T-helper 1 cell (primary cell): ENCODE measurements at places on chromosomes 2 and 18.

DNA sequence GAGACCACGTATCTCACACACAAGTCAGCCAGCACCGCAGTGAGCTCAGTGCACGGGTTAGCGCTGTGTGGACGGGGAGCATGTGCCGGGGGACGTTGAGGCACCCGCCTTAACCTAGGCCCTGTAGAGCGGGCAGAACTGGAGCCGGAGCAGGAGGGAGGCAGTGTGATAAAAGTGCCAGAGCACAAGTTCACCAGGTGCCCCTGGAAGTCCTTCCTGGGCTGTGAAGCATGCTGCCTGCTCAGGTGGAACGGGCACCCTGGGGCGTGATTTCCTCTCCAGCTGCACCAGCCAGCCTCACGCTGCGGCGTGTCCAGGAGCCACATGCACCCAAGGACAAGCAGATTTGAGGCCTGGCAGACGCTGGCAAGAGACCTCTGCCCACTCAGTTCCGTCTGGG is 50.3 kb downstream of the ITGB1BP1 start:
- no peak for DNase-seq

DNA sequence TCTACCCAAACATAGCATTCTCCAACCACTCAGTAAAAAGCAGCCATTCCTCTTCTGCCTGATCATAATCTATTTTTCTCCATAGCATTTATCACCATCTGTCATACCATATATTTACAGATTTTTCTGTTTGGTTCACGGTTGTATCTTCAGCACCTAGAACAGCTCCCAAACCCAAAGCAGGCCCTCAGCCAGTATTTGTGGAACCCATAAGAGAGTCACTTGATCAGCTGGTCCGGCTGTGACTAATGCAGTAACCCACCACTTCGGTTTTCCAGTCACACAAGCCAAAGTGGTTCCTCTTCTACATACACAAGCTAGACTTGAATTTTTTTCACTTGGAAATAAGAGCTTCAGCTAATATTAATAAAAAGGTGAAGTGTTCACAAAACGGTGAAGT is 511.6 kb upstream of the CELF4 start:
- no peak for DNase-seq

- DNase-seq, result no peak
Measured at GRCh38 chr2:216692636-216693413, 2.5 kb downstream of the IGFBP5 start.

- DNase-seq, result no peak
Measured at GRCh38 chr2:182445391-182445965, 18.6 kb upstream of the PDE1A start.

GRCh38 chr2:215667585-215668377 is 231.9 kb upstream of the FN1 start:
- no peak for DNase-seq

DNA sequence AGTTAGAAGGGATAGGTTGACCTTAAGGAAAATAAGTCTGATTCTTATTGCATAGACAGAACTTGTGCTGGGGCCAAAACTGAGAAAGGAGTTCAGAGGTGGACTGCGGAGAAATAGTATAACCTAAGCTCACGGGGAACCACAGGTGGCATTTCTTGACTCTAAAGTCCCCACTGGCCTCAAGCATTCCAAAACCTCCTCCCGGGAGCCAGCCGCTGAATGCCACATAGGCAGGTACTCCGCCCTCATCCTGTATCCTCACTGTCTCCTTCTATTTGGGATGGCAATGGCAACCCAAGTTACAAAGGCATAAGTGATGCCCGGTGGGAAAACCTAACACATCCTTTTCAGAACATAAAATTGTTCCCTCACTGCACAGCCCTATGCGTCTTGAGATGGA is 173.0 kb downstream of the SP3 start:
- no peak for DNase-seq

DNA sequence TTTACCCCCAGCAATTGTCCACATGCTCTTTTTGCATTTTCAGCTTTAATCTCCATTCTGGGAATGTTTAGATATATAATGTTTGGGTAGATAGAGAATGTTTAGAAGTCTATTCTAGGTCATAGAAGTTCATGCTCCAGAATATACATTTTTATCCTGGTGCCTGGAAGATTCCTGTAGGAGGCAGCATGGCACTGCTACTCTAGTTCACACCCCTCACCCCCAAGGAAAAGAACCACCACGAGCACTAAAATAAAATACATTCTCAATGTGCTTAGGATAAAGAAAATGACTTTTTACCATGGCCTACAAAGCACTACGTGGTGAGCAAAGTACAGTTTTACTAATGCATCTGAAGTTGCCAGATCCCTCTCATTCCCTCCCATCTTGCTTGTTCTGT is 53.8 kb downstream of the MYO1B start:
- no peak for DNase-seq

- no peak for DNase-seq
Measured at GRCh38 chr2:72940786-72941185, 23.5 kb downstream of the EMX1 start.

DNA sequence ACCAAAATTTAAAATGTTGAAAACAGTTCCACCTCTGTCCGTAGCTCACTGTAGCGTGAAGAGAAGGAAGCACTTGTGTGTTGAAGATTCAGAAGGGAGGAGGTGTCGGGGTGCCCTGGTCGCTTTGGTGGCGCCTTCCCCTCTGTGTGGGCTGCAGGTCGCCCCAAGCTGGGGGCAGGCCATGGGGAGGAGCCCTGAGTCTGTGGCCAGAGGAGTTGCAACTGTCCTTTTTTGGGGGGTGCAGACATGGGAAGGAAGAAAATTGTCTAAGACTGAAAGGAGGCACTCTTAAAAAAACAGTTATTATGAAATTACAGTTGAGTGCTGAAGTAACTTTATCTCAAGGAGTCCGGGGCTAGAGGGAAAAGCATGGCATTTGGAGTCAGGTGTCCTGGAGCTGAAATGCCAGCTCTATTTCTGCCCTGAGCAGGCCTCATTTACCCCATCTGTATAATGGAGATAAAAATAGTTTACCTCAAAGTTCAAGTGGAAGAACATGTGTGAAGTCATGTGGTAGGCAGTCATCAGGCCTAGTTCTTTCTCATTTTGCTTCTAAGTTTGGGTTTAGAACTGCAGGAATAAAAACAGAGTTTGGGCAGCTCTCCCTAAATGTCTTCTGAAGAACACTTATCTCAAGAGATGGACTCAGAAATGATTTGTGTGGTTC is 82.1 kb downstream of the RNF144A start:
- DNase-seq, result no peak

- DNase-seq, result no peak
Measured at GRCh38 chr18:72674710-72675109, 130.6 kb upstream of the CBLN2 start.

- no peak for DNase-seq
Measured at GRCh38 chr2:184596819-184597411, 1.4 kb upstream of the ZNF804A start.

DNA sequence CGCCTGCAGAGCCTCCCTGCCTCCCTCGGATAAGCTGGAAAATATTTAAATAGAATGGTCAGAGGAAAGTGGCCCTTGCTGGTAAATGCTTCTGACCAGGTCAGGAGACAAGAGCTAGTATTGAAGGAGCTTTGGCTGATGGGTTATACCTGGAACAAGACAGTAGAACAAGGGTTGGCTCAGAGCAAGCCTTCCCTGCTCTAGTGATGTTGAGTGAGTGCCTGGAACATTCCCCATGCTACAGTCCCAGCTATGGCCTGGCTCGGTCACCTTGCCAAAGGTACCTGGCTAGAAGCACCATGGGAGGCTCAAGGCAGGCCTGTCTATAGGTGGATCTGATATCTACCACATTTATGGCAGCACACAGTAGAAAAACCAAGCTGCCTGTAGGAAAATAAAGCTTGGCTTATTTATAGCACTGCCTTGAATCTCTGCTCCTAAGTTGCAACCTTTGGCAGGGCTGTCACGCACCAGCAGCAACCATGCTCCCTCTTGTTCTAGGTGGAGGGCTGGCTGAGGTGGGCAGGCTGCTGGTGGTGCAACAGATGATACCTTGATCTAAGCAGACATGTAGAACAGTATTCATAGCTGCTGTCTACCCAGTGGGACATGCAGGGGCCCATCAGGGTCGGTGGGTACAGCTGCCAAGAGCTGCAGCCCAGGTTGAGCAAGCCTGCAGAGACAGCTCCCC is 66.7 kb upstream of the BCL2L11 start:
- no peak for DNase-seq

- no peak for DNase-seq
Measured at GRCh38 chr2:218282173-218282991, 9.9 kb downstream of the TMBIM1 start.

- DNase-seq, result no peak
Measured at GRCh38 chr2:5387406-5387805, 304.8 kb upstream of the SOX11 start.

DNA sequence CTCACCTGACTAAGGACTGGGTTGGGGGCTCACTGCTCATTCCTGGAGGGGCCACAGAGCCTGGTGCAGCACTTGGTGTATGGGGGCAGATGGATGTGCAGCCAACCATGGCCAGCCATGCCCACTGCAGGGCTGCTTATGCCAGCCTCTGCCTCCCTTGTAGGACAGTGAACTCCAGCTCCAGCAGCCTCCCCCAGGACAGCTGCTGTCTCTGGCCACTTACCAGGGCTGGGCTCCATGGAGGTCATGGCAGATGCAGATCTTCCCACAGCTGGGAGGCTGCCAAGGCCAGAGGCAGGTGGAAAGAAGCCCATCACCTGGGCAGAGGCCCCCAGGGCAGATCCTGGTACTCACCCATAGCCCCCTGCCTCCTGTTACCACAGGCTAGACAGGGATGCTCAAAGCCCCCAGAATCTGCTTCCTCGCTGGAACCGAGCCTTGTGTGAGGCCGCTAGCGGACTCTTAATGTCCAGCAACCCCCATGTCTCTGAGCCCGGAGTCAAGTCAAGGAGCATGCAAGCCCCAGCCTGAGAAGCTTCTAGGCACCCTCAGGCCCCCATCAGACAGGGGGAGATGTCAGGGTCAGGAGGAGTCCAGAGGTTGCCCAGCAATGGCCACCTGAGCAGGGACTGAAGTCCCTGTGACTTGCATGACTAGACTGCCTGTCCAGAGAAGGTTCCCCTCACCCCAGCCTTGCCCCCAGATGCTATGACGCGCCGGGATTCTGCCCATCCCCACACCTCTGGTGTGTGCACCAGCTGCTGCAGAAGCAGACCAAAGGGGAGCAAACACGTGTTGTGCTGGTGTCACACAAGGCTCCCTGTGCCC is 123.6 kb downstream of the TWIST2 start:
- DNase-seq, result no peak

DNA sequence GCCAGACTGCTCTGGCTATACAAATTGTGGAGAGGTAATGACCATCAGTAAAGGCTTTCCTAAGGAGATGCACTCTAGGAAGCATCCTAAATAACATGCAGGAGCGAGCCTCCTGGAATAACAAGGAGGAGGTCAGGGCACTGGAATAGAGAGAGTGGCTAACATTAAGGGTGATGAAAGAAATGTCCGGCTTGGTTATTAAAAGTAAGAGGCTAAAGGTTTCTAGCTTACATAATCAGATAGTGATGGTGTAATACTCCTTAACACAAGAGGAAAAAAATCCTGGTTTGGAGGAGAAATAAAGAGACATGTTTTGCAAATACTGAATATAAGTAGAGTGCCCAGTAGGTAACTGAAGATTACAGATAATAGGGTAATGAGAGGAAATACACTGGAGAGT is 365.7 kb downstream of the ZEB2 start:
- DNase-seq, result no peak

DNA sequence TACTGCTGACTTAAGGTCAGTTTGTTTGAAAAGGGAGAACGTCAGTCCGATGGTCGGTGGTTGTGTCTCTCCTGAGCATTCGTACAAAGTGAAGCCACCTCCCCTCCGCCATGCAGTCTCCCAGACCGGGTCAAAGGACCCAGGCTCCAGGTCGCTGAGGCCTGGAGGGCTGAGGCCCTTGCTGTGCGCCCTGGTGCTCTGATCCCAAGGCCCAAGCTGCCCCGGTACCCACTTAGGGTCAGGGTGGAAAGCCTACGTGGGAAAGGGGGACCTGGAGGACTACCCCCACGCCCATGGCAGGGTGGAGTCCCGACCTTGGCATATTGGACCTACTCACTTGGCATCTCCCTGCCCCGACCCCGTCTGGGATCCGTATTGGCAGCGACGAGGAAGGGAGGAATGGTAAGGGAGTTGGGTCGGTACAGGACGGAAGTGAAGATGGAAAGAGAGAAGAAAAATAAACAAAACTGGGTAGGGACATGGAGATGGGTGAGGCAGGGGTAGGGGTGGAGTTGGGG is 8.0 kb upstream of the SIX3 start:
- DNase-seq, result no peak

DNA sequence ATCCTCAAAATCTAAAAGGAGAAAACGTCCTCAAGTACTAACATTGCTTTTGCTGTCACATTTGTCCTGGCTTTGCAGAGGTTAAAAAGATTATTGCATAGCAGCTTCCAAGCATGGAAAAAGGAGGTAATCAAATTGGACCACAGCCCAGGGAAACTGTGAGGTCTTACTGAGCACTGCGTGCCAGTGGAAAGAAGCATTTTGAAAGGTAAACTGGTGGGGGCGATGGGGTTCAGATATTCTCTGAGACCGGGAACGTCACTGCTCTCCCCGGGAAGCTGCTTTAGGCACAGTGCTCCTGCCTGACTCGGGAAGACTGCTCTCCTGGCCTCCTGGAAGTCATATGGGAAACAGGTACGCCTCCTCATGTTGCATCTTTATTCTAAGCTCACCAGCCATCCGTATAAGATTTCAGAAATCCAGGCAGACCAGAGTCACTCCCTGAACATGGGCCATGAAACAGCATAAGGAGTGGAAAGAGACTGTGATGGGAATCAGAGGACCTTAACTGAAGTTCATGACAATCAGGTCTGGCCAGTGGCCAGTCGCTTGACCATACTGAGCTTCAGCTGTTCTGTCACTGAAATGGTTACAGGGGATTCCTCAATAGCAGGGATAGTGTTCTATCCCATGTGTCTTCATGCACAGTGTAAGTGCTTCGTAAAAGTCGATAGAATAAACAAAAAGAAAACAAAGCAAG is 284.1 kb downstream of the TRIB2 start:
- no peak for DNase-seq

DNA sequence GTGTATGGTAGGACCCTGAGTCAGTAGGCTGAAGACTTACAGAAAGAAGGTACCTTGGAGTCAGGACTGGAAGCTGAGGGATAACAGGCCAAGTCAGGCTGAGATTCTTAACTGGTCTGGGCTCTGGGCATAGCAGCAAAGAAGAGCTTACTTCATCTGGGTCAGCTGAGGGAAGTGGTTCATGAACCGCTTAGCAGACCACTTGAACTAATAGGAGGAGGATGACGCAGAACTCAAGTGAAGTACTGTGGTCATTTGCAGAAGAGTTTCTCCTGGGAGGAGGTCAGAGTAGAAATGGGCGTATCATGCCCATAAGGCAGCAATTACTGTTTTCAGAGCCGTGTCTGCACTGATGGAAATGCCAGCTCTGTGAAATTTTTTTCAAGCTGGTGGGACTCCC is 164.5 kb downstream of the LCLAT1 start:
- DNase-seq, result no peak

DNA sequence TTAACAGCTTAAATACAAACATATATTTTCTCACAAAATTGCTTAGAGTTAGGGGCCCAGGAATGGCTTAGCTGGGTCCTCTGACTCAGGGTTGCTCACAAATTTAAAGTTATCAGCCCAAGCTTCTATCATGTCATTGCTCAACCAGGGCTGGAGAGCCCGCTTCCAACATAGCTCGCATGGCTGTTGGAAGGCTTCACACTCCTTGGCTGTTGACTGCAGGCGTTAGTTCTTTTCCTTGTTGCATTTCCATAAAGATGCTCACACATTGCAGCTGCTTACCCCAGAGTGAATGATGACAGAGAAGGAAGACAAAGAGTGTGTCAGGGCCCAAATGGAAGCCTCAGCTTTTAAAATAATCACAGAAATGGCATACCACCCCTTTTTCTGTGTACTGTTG is 62.9 kb upstream of the TFPI start:
- no peak for DNase-seq
